Esophagus squamous epithelium (tissue), 5 donors: ENCODE measurements at places on chromosomes 3 and 15.

DNA sequence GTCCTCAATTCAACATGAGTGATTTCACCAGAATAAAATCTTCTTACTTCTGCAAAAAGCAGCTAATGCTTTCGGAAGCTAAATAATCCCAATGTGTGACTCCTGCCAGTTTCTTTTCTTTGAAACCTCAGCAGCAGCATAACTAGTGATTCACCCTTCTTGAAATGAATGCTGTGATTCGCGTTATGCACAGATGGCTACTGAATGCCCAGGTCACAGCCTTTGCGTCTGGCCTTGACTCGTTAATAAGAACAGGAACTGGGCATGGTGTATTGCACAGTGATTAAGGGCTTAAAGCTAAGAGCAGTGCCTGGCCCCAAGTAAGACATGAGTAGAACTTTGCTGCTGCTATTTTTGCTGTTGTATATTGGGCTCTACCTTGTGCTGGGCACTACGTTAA lies 19.0 kb downstream of the CGNL1 start:
- no peak for DNase-seq

GRCh38 chr3:97291901-97292300 lies 472.7 kb upstream of the ARL6 start:
- no peak for DNase-seq

- DNase-seq, result no peak
Observed at GRCh38 chr3:52873433-52874159, 23.8 kb downstream of the STIMATE start.

DNA sequence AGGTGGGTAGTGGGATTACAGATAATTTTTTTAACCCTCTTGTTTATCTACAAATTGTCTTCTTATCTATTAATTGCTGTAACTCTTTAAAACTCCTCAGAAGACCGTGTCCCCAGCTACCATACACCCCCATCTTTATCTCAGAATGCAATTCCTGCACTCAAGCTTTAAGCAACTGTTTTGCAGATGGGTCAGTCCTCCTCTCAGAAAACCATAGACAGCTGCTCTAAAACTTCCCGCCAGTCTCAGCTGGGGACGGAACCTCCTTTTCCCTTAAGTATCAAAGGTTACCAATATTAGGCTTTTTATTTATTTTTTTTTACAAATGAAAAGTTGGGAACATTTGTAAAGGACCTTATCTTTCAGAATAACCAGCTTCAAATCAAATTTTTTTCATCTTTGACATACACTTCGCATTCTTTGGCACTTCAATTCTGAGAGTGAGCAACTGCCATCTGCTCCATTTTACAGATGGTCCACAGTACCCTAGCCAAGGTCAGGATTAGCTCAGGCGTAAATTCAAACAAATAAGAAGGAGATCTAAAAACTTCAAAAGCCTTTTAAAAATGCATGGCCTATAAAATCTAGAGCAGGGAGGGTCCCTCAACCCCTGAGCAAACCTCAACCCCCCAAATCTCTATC lies 1.3 kb downstream of the GATM start:
- DNase-seq, result no peak

DNA sequence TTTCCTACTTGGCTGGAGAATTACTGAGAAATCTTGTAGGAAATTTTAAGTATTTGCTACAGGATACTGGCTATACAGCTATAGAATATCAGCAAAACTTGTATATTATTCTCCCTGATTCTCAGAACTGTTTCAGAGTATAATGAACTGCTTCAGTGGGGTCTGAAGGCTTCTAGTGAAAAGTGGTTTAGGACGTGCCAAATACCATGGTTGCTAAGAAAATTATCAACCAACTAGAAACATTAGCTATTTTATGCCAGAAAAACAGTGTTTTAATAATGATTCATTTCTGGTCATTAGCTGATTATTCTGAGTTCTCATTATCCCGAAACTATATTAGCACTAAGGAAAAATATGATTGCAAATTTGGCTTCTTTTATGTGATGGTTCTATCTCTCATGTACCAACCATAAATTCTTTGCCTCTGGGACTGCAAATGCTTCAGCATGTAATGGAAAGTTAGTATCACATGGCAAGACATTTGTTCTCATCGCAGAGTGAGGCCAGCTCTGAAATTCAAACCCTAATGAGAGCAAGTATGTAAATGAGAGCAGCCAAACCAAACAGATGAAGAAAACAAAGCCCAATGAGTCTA lies 11.0 kb upstream of the TSC22D2 start:
- DNase-seq, result no peak

- no peak for DNase-seq
Observed at GRCh38 chr3:151611419-151611818, 122.3 kb upstream of the AADACL2 start.

- no peak for DNase-seq
Observed at GRCh38 chr3:160757233-160758106, 1.4 kb downstream of the PPM1L start.

DNA sequence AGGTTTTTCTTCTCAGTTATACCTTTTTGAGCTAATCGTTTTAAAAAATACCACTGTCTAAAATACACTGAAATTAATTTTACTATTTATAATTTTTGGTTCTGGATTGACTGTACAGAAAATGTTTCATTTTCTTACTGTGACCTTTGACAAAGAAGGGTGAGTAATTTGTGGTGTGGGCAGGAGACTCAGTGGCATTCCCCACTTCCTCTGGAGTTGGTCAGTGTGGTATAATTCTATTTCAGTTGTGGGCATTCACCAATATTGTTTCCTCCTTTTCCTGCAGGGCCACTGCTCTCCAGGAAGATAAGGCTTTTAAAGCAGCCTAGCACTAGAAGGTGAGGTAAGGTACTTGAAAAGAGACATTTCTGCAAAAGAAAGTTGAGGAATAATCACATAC lies 6.5 kb downstream of the DAG1 start:
- no peak for DNase-seq

DNA sequence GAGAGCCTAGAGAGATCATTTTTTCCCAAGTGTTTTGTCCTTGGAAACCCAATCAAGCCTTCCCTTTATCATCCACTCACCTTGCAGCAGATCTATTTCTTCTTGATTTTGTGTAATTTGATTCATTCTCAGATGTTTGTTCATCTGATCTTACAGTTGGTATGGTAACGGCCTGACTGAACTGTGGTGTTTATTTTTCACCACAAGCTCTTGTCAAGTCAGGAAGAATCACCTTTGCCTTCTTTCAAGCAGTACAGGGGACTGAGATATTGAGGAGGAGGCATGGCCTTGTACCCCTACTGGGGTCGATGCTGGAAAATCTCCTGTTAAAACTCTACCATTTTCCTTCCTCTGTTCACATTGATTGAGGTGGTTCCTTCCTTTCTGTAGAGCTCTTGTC lies 361.4 kb upstream of the CFAP20DC start:
- DNase-seq, result no peak

GRCh38 chr3:184727357-184728009 lies 15.6 kb upstream of the MAGEF1 start:
- no peak for DNase-seq

DNA sequence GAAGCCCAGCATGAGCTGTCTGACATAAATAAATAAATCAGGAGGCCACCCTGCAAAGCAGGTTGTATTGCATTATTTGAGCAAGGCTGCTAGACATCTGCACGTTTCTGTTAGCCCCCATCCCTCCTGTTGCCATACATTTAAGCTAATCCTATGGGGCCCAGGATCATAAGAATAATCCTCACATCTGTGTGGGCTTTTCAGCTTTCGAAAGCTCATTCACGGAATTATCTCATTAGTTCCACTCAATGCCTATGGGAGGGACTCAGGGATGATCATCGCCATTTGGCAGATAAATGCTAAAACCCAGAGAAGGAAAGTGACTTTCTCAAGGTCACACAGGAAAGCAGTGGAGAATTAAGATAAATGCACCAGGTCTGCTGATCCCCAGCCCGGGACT lies 123.4 kb downstream of the TLE3 start:
- no peak for DNase-seq

DNA sequence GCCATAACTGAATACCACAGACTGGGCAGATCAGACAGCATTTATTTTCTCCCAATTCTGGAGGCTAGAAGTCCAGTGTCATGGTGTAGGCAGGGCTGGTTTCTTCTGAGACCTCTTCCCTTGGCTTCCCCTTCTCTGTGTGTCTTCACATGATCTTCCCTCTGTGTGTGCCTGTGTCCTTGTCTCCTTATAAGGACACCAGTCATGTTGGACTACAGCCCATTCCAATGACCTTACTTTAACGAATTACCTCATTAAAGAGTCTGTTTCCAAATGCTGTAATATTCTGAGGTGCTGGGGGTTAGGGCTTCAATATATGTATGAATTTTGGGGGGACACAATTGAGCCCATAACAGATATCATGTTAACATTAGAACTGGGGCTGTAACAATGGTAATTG lies 13.3 kb upstream of the RARRES1 start:
- DNase-seq, result no peak

GRCh38 chr15:66221126-66221525 lies 32.4 kb downstream of the MEGF11 start:
- DNase-seq, result no peak

GRCh38 chr3:72231439-72232196 lies 446.7 kb upstream of the PROK2 start:
- DNase-seq, result no peak

GRCh38 chr3:46908294-46908985 lies 30.9 kb downstream of the PTH1R start:
- DNase-seq, result no peak

DNA sequence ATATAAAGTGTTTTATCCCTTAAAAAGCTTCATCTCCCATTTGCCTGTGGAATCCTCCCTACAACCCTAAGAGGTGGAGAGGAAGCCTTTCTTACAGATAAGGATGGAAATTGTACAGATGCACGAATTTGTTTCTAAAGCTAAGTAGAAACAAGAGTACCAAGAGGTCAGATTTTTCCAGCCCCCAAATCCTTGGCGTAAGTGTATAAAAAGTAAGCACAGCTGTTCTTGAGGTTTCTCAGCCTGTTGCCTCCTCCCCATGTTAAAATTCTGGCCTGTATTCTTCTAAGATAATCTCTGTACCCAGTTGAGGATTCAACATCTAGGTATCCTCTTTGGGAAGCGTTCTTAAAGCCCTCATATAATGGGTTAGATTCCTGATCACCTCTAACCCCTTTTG lies 34.9 kb downstream of the RAB7A start:
- no peak for DNase-seq

DNA sequence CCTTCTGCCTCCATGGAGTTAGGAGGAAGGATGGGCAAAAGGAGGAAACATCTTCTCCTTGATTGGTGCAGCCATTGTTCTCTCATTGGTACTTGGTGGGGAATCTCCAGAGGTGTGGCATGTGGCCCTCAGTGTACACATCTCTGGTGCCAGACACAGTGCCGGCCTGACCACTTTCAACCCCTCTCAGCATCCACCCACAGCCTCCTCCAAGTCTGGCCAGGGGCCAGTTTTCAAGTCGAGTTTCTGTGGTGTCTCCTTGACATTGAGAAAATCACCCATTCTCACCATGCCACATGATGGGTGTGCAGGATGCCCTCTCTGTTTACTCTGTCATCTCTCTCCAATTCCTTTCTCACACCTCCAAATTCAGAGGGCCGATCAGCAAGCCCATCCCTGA lies 12.8 kb upstream of the FSIP1 start:
- DNase-seq, result no peak

DNA sequence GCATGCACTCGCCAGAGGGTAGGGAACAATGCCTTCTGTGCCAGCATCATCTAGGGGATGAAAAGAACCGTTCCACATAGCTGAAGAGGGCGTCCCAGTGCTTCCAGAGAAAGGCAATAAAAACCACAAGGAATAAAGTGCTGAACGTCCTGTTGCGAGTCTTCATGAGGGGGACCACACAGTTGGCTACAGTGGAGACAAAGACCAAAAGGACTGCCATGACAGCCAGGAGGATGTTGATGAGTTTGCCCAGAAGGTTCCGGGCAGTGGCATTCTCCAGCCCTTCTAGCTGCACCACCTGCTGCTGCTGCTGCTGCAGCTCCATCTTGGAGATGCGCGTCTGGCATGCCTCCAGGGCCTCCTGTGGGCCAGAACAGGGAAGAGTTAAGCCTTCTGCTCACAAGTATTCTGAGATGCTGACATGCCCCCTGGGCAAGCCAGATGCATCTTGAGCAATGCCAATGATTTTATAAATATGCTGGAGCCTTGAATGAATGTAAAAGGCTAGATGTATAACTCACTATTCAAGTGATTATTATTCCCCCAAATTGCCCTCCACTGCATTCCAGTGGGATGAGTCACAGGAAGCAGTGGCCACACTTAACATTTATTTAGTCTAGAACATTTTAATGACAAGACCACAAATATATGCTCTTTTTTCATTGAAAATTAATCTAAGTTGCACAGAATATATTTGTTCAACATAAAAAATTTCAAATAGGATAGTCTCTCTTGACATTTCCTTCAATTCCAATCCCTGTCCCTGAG lies 45.1 kb upstream of the PLXND1 start:
- DNase-seq, result no peak

DNA sequence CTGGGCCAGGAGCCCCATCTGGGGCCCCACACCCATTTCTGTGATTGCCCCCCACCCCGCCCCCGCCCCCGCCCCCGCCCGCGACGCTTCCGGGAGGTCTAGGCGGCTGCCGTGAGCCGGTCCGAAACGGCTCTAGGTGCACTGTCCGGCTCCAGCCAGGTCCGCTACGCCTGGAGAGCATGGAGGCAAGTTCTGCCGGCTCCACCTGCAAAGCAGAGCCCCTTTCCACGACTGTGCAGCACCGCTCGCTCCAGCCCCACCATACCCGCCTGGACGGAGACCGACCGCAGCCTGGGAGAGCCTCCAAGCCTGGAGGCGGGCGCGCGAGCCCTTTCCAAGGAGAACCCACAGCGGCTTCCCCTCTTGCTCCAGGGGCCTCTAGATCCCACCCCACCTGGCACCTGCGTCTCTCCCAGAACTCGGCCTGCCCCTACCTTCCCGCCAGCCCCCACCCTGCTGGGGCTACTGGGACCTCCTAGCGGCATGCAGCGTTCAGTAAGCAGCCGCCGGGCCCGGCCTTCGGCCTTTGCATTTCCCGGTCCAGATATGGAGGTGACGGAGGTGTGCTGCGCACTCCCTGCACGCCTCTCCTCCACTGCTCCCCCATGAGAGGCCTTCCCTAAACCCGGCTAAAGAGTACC lies 66.2 kb downstream of the KLF13 start:
- DNase-seq, result no peak

- DNase-seq, result no peak
Observed at GRCh38 chr15:91357011-91357410, 257.0 kb downstream of the SV2B start.

DNA sequence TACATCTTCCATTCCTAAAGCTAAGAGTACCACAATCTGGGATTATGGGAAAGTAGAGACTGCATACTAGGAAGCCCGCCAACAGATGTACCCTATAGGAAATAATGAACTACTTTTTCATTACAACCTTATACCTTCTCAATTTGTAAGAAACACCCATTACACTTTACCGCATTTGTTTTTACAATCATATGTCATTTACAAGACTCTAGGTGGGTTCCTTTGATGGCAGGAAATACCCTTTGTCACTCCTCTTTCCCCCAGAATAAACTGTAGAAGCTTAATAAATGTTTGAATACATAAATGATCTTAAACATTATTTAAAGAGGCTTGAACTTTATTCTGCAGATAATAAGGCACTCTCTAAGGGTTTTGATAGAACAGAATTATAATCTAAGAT lies 150.1 kb upstream of the TGFBR2 start:
- DNase-seq, result no peak
